ENCODE measurements at places on chromosomes 6 and 20.
A peak's percentile ranks its signal among the peaks of the same experiment; 100 is the strongest.

GRCh38 chr6:135096403-135097130, 41.9 kb upstream of the HBS1L start:
- no peak for DNase-seq

GRCh38 chr20:3472105-3472504, 1.3 kb downstream of the ATRN start:
- no peak for DNase-seq

DNA sequence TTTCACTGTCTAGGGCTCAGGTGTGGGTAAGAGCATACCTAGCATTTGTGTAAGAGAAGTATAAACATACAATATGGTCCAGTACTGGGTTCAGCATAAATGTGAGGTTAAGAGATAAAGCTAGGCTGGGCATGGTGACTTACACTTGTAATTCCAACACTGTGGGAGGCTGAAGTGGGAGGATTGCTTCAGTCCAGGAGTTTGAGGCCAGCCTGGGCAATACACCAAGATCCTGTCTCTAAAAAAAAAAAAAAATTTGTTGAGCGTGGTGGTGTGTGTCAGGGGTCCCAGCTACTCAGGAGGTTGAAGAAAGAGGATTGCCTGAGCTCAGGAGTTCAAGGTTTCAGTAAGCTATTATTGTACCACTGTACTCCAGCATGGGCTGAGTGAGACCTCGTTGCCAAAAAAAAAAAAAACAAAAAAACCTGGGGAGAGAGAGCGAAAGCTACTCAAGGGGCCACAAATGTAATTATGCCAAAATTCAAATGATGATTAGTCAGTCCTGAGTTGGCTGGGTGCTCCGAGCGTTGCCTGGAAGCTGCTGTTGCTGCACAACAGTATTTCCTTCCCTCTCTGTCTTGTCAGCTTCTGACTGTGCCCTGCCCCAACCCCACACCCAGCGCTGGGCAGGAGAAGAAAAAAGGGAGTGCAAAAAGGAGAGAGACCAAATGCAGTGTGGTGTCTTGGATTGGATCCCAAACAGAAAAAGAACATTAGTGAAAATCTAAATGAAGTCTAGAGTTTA, 24.0 kb downstream of the CMTR1 start:
- DNase-seq = no peak

DNA sequence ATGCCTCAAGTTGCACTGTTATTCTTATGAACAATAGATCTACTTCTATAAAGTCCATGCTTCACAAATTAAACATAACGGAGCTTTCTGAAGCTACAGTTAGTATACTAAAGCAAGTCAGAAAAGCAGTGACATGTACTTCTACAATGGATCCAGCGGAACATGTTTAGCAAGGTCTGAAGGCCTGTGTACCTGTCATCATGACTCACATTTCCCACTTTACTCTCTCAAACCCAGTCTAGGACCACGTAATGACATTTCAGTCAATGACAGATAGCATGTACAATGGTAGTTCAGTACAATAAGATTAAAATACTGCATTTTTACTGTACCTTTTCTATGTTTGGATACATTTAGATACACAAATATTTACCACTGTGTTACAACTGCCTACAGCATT, 132.1 kb downstream of the MMS22L start:
- no peak for DNase-seq

DNA sequence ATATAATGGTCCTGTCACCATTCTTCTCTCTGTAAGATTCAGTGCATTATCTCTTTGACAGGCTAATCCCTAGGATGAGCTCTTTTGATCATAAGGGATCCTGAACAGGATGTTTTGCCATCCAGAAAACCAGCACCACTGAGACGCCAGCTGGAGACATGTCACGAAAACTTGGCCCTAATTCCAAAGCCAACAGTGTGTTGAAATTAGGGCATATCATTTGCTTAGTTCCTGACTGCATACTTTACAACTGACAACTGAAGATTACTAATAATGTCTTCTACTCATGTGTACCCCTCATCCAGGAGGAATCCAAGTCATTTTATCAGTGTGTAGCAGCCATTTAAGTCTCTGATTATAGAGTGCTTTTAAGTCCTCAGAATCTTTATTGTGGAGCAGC, 243.6 kb downstream of the KCNQ5 start:
- DNase-seq = no peak

DNA sequence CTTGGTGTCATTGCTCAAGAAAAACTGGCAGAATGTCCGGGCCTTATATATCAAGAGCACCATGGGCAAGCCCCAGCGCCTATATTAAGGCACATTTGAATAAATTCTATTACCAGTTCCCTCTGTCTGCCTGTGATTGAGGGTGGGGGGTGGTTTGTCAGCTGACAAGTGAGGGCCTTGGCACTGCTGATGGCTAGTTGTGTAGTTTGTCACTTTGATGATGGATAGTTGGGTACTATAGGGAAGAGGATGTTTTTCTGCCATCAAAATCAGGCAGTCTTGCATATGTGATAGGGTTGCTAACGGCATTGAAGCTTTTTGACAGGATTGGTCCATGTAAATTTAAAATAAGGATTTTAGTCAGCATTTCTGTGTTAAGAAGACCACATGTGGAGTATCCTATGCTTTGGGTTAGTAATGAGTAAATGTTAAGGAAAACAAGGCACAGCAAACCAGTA, 2.5 kb downstream of the RPL10A start:
- no peak for DNase-seq

GRCh38 chr20:38270869-38271605, 10.5 kb upstream of the KIAA1755 start:
- no peak for DNase-seq

- no peak for DNase-seq
These were observed 15.2 kb upstream of the AMD1 start for GRCh38 chr6:110859335-110859792.

- DNase-seq = no peak
These were observed 72.5 kb downstream of the FLRT3 start for GRCh38 chr20:14264869-14265268.

DNA sequence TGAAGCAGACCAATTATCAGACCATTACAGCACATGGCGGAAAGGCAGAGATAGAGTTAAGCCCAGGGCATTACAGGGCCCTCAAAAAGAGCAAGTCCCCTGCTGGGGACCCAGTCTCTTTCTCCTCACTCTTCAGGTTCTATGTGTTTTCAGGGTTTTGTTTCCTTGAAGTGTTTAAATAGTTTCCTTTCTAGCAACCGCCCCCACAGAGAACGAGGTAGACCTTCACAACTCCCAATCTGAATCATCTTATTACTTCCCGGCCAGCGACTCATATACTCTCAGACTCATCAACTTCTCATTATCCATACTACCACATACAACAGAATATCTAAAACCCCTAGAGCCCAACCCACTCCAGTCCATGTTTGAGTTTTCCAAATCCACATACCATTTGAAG, 526.6 kb upstream of the ARID1B start:
- no peak for DNase-seq

DNA sequence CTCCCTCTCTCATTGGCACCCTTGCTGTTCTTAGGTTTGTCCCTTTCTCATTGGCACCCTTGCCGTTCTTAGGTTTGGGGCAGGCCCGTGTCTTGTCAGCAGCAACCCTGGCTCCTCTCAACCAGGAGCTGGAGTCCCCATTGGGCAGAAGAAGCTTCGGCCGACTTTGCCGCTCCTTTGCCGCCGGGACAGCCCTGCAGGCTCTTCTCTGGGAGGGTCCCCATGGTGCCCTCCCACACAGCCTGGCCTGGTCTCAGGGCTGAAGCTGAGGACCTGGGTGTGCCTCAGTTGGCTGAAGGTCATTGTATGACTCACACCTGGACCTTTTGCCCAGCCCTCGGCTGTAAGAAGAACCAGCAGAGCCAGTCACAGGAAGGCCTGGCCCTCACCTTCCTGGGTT, 59.6 kb downstream of the PPP1R14C start:
- no peak for DNase-seq

GRCh38 chr6:40894962-40895799, 143.8 kb downstream of the UNC5CL start:
- DNase-seq = no peak

GRCh38 chr6:116783852-116784251, 18.3 kb upstream of the FAM162B start:
- no peak for DNase-seq

DNA sequence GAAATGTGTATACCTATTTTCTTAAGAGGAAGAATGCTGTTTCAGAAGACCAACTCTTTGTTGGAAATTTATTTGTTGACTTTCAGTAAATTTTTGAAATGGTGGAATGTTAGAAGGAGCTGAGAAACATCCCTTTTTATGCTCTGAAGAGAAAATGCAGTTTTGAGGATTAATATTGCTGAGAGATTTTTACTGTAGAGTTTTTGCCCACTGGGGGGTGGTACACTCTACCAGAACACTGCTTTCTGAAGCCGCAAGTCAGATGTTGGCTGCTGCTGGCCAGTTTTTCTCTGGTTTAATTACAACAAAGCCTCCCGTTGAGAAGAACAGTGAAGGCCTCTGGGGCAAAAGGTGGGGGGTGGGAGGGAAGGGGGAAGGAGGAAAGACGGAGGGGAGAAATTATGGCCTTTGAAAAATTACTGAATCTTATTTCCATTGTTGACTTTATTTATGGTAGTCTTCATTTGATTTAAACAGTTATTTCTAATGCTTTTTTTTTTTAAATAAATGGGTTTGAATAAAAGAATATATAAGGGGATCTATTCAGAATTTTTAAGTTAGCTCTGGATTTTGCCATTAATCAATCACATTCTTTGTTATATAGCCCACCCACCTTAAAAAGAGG, 3.0 kb downstream of the FLRT3 start:
- no peak for DNase-seq

DNA sequence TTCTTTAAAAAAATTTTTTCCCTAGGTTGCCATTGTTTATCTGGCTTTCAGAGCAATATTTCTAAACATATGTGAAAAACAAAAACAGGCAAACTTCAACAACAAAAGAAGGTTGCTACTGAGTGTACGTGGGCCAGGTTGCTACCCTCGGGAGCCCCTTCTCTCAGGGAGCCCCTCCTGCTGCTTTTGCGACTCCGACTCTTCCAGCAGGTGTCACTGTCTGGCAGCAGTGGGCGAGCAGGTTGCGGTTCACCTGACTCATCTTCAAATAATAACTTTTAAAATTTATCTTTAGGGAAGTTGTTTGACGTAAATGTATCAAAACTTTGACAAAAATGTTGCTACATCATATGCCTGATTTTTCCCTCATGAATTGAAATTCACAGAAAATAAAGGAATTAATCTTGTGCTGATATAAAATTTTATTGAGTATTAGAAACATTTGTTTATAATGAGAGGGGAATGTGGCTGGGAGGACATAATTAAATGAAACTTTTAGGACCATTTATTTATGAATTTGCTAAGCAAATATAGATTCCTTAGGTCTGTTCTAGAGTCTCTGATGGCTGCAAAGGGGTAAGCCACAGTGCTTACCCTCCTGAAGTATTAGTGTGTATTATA, 138.8 kb downstream of the HIVEP1 start:
- DNase-seq = peak; percentile 19

DNA sequence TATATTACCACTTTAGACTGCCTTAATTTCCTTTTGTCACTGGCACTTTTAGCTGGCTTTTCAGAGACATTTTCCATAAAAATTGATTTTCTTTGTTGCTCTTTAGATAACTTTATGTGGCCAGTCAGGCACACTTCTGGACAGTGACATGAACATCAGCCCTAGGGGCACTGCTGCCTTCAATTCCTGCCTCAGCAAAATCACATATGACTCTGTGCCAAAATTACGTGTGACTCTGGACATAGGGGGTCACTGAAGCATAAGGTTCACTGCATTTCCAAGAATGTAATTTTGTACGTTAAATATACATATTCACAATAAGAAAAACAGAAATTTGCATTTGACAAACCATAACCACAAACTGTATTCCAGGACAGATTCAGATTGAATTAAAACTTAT, 66.5 kb downstream of the ESF1 start:
- no peak for DNase-seq

- DNase-seq = no peak
These were observed 4.4 kb upstream of the VIP start for GRCh38 chr6:152746172-152746553.

DNA sequence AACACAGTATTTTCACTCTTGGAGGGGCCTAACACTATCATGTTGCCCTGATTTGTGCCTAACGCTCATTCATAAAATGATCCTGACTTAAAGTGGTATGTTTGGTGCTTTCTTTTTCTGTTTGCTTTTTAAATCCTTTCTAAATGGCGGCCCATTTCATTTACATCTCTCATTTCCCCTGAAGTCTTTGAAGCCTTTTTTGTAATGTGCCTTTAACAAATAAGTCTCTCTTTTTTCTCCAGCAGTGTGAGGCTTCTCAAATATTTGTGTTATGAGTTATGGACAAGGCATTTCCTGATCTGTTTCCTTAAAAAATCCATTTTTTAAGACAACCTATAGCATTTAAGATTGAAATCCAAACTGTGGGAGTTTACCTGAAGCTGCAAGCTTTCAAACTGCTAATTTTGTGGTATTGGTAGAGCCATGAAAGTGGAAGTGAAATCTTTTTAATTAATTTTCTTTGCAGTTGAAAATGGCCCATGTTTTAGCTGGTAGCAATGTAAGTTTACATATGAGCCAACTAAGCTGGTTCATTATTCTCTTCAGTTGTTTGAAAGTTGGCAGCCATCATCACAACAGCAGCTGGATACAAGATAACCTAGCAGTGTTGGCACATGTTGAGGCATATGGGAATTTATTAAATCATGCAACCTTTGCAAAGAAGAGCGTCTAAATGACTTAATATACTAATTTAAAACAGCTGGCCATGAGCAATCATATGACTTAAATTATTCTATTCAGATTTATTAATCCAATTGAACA, 469.7 kb downstream of the CDKAL1 start:
- no peak for DNase-seq
